HFFc6 (cell line): ENCODE measurements at places on chromosomes 2 and 18.

DNA sequence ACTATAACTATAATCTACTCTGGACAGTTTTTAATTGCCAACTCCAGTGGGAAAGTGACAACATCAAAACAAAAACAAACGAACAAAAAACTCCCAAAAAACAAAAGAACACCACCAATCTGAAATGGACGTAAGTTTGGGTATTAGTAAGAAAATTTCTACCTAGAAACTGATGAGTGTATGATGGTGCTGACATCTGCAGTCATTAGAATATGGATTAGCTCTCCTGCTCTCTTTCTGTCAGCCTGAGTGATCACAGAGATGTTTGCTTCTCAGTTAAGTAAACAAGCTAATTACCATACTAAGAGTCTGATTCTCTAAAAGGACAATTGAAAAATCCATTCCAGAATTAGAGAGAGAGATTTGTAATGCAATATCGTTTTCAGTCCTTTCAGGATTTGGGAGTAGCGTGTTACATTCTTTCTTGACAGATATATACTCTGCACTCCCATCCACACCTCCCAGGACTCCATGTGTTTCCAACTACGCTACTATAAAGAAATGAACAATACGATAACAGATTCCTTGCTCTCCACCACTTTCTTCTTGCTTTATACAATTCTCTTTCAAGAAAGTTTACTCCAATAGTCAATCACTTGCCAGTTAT, 1347.4 kb upstream of the PIK3C3 start:
- DNase-seq = no peak

- DNase-seq = peak; percentile 64
These were observed 18.3 kb upstream of the MAP4K4 start for GRCh38 chr2:101679037-101679726.

DNA sequence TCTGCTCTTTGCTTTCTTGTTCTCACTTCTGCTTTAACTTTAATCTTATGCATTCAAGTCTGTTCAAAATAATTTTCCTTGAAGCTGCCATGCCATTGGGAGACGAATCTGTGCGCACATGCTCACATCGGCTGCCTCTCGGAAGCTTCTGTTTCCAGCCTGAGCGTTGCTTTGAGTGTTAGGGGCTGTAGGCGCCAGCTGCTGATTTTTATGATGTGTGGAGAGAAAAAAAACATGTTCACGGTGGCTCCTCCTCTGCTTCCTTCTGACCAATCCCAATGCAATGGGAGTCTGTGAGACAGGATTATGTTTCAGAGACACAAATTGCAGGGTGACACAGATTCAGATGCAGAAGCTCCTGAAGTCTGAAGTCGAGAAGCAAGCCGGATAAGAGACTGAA, at the start of gene MC4R:
TSS of gene MC4R (minus strand) at position 180 of the 400 bp plus-strand sequence. CDS start 426 bp downstream, outside the sequence.
- DNase-seq = peak; percentile 65

- peak; percentile 42 for DNase-seq
These were observed 77.9 kb downstream of the DTNA start for GRCh38 chr18:34787931-34788532.

DNA sequence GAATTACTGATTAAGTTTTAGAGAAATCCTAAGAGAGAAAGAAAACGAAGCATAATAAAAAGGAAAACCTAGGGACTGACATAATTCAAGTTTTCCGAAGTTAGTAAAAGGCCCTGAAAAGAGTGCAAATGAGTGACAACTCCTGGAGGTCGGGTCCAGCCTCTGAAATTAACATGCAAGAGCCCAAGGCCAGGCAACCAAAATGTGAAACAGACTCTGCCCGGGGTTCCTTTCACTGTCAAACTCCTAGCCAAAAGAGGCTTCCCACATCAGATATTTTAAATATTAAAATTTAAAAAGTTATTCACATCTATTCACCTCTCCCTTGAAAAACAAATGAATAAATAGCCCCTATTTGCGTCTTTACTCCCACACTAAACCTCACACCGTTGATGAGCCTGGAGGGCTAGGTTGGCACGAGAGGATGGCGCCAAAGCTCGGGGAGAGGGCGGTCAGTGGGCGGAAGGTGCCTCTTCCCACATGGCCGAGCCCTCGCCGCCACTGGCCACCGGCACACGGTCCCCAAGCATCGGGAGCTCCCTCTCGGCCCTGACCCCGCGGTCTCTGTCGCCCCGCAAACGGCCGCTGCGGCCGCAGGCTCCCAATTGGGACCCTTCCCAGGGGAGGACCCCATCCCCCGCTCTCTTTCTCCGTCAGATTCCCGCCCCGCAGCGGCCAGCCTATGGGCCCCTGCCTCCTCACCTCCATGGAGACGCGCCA, 630 bp downstream of the PPM1G start:
- DNase-seq = no peak

GRCh38 chr2:113070606-113070975, 2.8 kb downstream of the IL1F10 start:
- no peak for DNase-seq

GRCh38 chr2:55118643-55119083, 68.4 kb upstream of the RTN4 start:
- no peak for DNase-seq

DNA sequence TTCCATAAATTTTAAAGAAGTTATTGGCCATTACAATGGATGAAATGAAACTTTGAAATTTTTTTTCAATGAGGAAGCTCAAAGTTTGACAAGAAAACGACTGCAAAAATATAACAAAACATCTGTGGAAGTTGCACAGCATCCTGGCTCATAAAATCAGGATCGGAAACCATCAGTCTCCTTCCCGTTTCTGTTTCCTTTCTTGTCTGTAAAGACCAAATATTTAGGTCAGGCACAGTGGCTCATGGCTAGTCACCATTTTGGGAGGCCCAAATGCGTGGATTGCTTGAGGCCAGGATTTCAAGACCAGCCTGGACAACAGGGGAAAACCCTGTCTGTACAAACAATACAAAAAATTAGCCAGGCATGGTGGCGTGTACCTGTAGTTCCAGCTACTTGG, 27.6 kb upstream of the SSB start:
- no peak for DNase-seq

- peak; percentile 29 for DNase-seq
These were observed 80.5 kb downstream of the ZBTB7C start for GRCh38 chr18:48328473-48329210.

GRCh38 chr2:181318504-181319280, 138.5 kb upstream of the ITGA4 start:
- no peak for DNase-seq

- no peak for DNase-seq
These were observed 107.7 kb downstream of the ACKR3 start for GRCh38 chr2:236677368-236677767.

- DNase-seq = no peak
These were observed 304.8 kb downstream of the TRIB2 start for GRCh38 chr2:13021470-13021957.

DNA sequence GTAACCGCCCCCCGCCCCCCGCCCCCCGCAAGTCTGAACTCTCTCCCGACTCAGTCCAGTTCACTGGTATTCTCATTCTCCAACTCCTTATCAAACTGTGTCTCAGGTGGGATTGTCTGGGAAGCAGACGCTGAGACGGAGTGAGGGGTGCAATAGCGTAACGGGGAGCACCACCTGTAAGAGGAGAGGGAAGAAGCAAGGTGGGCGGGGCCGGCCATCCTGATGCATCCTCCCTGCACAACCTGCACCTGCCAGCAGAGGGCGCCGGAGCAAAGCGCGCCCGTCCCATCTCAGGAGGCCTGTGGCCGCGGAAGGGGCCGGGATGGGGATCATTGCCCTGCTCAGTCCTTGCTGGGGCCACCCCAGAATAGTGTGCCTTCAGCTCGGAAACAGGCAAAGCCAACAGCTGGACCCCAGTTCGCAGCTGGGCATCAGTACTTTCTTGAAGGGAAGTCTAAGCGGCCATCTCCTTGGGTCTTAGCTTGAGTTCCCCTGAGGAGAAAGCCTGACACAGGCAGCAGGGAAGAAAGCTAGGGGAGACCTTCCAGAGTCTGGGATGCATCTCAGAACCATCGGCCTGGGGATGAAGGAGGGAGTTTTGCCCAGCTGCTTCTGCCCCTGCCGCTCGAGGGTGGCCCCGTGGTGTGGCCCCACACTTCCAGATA, 208.0 kb downstream of the TFCP2L1 start:
- DNase-seq = peak; percentile 50

DNA sequence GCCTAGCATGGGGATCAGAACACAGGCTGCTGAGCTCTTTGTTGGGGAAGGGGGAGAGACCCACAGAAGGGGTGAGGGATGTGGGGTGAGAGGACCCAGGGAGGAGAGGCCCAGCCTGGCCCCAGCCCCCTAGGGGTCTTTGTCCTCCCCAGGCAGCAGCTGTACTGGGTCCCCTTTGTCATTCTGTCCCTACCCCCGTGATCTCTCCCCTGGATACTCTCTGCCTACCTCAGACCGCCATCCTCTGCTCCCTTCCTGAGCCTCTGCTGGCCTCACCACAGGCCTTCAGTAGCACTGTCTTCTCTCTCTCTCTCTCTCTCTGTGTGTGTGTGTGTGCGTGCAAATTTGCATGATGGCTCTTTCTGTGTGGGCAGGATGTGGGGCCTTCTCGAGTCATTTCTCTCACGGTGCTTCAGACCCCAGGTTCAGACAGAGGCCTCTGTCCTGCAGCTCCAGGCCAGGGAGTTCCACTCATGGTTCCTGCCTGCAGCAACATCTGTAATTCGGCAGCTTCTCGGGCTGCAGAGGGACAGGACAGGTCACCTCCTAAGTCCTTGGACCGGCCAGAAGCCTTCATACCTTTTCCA, 1.4 kb downstream of the PSD4 start:
- DNase-seq = no peak

DNA sequence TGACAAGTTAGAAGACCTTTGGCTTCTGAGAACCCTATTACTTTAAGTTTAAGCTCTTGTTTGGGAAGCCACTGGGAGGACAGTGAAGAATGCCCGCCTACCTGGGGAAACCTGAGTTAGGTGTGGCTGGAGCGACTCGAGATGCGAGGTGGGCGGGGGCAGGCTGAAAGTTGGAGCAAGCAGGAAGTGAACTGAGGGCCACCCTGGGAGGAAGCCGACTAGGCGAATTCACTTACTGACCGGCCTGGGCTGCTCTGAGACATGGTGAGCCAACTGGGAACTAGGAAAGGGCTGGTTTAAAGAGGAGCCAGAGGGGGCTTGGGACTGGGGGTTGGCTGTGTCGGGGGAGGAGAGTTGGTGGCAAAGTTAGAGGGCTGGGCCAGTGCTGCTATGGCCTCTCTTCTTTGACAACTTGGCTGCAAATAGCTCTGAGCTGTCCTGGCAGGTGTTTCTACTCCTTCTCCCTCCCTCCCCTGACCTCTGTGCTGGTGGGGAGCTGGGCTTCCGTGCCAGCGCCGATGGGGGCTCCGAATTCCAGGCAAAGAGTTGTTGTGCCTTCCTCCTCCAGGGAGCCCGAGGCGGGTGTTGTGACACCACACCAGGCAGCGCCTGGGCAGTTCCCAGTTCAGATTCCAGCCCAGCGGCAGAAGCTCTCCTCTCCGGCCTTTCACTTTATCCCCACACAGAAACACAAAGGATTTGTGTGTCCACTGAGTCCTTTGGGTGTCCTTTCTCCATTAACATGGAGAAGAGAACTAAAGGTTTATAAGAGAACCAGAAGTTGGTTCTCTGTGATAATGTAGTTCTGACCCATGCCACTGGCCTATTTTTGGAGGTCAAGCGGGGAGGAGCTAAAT, at the start of gene VAMP8:
TSS of gene VAMP8 (plus strand) at position 201 of the 857 bp plus-strand sequence. CDS start at position 262, 61 bp downstream.
- DNase-seq = no peak

DNA sequence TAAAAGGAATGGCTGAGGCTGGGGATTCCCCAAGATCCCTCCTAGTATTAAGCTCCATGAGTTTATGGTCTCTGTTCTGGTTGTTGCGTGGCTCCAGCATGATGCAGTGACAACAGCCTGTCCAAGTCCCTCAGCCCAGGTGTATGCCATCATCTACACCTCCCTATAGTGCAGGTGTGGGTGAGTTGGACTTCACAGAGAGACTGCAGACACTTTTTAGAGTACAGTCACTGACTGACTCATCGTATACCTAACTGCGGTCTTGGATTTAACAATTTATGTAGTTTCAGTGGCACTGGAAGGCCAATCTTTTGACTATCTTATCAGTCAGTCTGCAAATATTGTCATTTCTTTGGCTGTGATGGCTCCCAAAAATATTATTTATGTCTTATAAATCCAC, 415.0 kb downstream of the TMX3 start:
- DNase-seq = no peak

DNA sequence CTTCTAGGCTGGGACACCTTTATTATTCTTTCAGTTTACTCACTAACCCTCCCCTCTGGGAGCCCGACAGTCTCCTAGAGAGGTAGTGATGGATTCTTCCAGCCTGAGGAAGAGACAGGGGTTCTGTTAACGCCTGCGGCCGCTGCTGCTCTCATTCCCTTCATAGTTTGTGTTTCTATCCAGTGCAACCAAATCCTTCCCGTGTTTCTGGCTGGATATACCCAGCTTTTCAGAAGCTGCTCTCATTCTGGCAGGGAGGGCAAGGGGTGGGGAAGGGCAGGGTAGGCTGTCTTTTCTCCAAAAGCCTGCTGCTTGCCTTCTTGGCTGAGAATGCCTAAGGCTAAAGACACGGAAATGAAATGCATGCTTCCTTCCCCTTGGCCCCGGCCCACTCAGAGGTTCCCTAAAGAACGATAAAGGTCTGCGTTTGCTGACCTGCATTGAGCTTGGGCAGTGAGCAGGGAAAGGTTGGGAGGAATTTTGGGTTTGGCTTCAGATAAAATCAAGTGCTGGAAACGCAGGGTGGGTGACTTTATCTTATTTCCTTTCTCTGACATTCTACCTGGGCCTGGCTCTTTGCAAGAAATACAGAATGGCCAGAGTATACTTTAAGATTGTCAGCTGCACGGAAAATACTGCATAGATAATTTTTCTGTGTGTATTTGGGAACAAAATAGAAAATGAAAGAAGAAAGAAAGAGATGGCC, 390.9 kb downstream of the NBAS start:
- DNase-seq = no peak

DNA sequence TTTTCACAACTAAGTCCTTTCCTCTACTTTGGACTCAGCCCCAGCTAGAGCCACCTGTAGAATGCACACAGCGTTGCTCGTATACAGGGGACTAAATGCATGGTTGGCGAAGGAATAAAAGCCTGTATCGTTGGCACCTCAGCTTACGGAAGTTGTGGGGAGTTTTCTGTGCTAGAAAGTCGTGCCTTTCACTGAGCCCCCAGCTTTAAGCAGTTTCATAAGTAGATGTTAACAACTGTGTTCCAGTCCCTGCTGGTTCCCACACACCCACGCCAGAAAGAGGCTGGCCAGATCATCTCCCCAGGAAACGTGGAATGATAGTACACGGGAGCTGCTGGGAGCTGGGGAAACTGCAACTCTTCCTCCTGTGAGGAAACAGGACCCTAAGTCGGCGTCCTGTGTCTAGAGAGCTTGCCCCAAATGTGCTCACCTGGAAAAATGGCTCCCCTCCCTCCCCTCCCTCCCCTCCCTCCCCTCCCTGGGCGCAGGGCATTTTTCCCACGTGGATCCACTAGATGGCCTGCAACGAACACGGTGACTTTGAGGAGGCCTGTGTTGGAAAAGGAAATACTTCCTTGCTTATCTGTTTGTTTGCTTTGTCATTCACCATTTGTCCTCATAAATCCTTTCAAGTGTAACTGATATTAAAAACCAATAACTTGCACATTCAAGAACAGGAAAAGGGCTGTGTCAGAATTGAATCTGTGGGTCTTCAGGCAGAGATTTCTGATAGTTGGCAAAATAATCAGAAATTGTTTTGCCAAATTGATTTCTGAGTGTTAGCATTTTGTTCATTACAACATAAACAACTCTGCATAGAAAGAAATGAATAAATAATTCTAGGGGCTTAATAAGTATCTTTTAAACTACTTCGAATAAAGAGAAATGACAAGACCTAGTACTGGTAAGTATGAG, 43.9 kb upstream of the RFX8 start:
- peak; percentile 52 for DNase-seq
